Activated effector memory CD4-positive, alpha-beta T cell treated with anti-CD3 and anti-CD28 coated beads, Interleukin-2, amount 50 U/mL, for 16 hours (primary cell): ENCODE measurements at places on chromosomes 16 and 17.

DNA sequence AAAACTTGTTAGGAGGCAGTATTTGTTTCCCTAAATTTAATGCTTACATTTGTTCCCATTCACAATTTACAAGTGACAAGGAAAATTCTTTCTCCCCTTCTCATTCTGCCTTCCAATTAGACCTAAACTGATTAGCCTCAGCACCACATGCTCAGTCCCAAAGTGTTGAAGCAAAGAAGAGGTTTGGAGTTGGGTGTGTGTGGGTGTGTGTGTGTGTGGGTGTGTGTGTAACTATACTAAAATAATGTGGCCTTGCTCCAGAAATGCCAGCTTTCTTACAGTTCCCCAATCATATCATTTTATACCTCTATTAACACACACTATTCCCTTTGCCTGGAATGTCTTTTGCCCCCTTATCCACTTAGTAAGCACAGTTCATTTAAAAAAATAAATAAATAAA lies 6.9 kb upstream of the UTP6 start:
- DNase-seq: no peak

DNA sequence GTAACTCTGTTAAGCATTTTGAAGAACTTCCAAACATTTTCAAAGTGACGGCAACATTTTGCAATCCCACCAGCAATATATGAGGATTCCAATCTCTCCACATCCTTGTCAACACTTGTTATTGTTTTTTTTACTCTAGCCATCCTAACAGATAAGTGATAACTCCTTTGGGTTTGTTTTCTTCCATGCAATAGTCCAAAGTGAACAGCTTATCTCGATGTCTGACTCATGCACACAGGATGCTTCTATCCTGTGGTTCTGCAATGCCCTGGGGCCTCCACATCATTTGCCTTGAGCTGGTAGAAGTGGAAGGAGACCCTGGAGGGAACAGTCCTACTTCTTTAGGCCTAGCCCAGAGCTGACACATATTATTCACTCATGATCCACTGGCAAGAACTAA lies 13.0 kb downstream of the TLE7 start:
- DNase-seq: no peak

DNA sequence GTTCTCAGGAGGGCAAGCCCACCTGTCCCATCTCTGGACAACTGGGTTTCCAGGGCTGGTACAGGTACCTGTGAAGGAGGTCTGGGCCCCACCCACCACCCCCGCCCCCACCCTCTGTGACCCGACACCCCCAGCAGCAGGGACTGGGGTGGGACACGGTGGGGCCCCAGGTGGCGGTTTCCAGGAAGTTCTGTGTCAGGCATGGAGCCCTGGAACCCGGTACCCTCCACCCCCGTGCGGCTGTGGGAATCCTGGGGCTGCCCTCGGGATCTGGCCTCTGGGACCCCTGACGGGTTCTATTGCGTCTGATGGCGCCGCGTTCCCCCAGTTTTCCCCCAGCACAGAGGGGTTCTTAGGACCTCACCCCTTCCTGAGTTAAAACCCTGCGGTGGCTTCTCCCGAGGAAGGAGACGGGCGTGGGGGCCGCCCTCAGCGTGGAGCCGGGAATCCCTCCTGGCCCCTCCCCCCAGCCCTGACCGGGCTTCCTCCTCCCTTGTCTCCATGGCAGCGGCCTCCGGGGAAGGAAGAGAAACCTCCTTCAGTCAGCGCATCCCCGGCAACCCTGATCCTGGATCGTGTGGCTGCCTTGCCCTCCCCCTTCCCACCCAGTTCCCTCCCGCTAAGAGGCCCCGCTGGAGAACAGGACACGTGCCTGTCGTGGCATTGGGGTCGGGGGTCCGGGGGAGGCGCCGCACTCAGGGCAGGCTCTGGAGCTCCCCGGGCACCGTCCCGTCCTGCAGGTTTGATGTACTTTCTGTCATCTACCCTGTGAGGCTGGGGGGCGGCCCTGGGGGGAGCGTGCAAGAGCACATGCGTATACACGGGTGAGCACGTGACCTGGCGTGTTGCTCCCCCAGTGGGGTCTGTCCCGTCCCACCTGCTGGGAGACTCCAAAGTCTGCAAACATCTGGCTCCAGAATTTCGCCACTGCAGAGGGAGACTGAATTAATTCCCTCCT lies 30.3 kb downstream of the CACNA1H start:
- no peak for DNase-seq

DNA sequence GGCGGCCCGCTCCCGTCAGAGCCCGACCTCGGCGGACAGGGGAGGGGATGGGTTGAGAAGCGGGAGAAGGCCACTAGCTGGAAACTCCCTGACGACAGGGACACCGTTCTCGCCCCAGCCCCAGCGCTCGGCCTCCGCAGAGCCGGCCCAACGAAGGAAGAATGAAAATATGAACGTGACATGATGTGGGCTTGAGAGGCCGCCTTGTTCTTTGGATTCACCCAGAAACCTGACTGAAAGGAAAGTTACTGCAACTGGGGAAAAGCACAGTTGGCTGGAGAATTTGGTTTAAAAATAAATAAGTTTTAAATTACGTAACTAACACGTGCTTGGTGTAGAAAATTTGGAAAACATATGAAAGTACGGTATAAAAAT lies 21.1 kb downstream of the NPTX1 start:
- peak; percentile 82 for DNase-seq

GRCh38 chr16:83704656-83705055 lies 103.1 kb upstream of the HSBP1 start:
- no peak for DNase-seq

DNA sequence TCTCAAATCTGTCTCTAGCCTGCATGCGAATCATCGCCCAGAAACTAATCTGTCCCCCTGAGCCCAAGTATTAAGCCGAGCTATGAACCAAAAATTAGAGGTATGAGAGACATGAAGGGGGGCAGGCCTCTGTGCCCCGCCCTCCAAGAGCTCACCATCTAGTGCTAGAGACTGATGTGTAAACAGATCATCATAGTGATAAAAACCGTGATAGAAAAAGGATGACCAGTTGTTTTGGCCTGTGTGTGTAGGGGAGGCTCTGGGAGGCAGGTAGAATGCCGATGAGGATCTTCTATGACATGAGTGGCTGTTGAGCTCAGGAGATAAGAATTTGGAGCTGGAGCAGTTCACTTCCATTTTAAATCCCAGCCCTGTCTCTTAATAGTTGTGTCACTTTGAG lies 89.1 kb upstream of the TBX2 start:
- no peak for DNase-seq

DNA sequence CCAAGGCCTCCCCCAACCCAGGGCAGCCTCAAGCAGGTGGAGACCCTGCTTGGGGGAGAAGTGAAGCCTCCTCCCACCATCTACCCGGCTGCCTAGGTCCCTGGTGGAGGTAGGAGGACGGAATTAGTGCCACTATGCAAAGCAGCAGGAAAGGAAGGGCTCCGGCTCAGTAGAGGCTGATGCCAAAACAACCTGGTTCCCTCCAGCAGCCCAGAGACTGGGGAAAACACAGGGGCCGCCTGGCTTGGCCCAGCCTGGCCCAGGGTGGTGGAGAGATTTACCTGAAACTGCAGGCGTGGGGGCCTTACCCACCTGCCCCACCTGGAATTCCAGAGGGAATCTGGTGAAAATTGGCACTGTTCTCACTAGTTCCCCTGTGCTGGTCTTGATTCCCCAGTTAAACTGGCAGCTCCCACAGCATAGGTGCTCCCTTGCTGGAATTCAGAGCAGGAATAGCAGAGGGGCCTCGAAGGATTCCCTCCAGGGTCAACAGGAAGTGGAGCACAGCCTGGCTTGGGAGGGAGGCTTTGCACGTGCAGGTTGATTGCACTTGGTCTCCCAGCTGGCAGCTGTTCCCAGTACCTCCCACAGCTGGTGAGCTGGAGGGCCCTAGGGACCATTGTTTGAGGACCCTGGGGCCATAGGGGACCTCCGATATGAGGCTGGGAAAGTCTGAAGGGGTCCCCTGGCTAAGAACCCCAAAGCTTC lies 4.5 kb downstream of the CD79B start:
- DNase-seq: no peak

- no peak for DNase-seq
Observed at GRCh38 chr17:4733073-4733531, 1.9 kb downstream of the MED11 start.

GRCh38 chr16:85882181-85882810 lies 16.7 kb upstream of the IRF8 start:
- no peak for DNase-seq

DNA sequence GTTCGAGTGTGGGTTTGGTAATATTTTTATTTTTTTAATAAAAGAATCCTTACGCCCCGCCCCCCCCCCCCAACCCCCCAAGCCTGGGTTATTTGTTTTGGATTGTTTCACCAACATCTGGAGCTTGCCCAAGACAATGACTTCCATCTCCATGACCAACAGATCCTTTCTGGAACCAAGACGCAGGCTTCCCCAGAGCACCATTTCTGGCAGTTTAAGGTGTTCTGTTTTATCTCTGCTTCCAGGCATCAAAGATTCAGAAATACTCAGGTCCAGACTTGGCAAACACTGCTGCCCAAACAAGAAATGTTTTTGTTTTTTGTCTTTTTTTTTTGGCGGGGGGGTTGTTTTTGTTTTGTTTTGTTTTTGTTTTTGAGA lies 56.1 kb downstream of the PLXDC1 start:
- no peak for DNase-seq

- peak; percentile 77 for DNase-seq
Observed at GRCh38 chr16:57284209-57284951, at the start of gene PLLP. Gene PLLP, minus strand, starts transcription at chr16:57284672. Its CDS starts 132 bp downstream, at chr16:57284540.

DNA sequence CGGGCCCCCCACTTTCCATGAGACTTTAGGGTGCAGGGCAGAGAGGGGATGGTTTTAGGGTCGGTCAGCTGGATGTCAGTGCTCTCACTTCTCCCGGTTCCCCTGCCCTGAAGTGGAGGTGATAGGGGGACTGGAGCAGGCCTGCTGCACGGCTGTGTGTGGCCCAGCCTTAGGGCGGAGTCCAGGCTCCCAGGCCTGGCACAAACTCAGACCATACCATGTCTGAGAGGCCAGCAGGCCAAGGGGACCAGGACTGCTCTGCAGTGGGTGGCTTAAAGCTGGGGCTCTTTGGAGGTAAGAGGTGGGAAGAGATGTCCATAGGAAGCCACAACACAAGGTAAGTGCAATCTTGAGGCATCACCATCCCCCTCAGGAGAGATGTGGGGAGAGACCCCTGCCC lies 8.3 kb downstream of the TFAP4 start:
- DNase-seq: no peak

GRCh38 chr17:76884995-76885893 lies 17.0 kb downstream of the MGAT5B start:
- DNase-seq: no peak

- DNase-seq: no peak
Observed at GRCh38 chr16:1261131-1261892, 5.4 kb downstream of the TPSD1 start.

GRCh38 chr16:53743149-53743566 lies 39.2 kb downstream of the FTO start:
- no peak for DNase-seq

- peak; percentile 74 for DNase-seq
Observed at GRCh38 chr16:77169650-77170236, 21.2 kb upstream of the MON1B start.

- DNase-seq: no peak
Observed at GRCh38 chr16:23317266-23317661, 15.2 kb downstream of the SCNN1B start.

GRCh38 chr17:17151962-17152361 lies 54.2 kb downstream of the PLD6 start:
- peak; percentile 73 for DNase-seq

DNA sequence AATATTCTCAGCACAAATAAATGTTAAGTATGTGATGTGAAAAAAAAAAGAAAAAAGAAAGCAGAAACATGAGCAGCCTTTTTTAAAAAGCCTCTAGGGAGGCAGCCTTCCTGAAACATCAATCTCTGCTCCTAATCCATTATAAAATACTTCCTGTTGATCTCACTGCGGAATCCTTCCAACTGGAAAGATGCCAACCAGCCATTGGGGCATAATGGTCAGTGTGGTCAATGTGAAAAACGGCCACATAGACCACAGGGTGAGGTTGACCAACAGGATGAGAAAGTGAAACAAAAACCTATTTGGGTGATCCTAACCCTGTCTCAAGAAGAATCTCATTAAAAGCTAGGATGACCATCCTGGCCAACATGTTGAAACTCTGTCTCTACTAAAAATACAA lies 26.1 kb upstream of the ABCA8 start:
- no peak for DNase-seq

GRCh38 chr17:57631871-57632270 lies 113.2 kb downstream of the CCDC182 start:
- DNase-seq: no peak

GRCh38 chr16:72873853-72874252 lies 174.1 kb downstream of the ZFHX3 start:
- DNase-seq: no peak

- no peak for DNase-seq
Observed at GRCh38 chr17:76873856-76874255, 5.7 kb downstream of the MGAT5B start.

- peak; percentile 89 for DNase-seq
Observed at GRCh38 chr17:59001158-59001814, 105.4 kb downstream of the TRIM37 start.

DNA sequence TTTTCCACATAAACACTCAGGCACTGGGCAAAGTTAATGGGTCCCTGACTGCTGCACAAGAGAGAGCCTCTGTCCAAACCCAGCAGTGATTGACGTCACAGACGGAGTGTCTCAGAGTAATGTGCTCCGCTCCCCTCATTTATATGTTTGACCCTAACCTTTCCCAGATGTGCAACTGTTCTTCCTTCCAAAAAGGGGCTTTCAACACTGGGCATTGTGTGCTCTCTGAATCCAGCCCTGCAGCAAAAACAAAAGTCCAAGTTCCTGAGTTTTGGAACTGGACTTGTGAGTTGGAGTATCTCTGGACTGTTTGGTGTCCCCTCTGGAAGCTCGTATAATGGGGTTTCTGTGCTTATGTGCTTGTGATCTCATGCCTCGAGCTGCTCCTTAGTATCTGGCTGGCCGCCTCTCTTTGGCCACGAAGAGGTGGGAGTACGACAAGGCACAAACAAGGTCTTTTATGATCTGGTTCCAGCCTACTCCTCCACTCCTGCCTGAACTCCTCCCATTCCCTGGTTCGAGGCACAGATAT lies 76.4 kb upstream of the SMIM36 start:
- no peak for DNase-seq

- DNase-seq: peak; percentile 96
Observed at GRCh38 chr17:30824356-30825145, at the start of gene CRLF3. Gene CRLF3, minus strand, starts transcription at chr17:30824692. Its CDS starts 41 bp downstream, at chr17:30824651.

DNA sequence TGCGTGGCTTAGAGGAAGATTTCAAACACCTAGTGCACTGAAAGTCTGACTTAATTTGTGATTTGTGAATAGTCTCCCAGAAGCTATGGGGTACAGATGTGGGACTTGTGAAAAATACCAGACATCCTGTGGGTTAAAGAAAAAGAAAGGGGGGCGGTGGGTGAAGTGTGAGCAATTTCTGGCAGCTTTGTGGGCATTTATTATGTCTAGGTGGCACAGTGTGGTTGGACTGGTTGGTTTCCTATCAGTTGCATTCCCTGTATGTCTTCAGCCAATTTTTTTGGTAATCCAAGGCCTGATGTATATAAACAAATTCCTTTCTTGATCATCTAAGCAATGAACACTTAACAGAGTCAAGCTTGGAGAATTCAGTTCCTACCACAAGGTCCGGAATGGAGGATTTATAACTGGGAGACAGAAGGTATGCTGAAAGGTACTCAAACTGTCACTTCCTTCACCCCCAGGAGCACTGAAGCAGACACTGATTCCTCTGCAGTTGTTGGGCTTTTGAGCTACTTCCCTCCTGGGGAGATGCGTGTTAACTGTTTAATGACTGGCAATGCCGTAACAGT lies 211.6 kb downstream of the WWOX start:
- DNase-seq: no peak
